GM23338 (cell line): ENCODE measurements at places on chromosomes 3 and 15. TPM values are rescaled to one million over a fixed set of nuclear protein-coding genes. Genes with fewer than 3 reads are reported as not detected.

DNA sequence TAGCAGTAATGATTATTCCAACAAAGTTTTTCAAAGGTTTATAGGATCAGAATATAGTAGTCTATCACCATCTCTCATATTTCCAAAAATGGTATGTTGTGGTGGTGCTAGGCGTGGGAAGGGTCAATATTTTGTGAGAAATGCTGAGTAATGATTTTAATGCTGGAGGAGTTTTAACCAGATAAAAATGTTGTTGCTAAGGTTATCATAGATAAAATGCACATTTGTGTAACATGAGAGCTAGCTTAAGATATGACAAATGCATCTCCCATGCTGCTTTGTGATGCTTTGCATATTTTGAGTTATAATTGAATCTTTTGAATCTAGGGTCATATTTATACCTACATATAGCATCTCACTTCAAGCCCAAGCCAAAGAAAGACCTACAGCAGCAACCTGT lies 103.9 kb upstream of the ROBO1 start:
- no peak overlapping the region for H3K4me3 ChIP-seq
- no peaks in the 10 kb centered on the region for H3K36me3 ChIP-seq
- no peak for DNase-seq
- no peaks in the 10 kb centered on the region for H3K27me3 ChIP-seq

DNA sequence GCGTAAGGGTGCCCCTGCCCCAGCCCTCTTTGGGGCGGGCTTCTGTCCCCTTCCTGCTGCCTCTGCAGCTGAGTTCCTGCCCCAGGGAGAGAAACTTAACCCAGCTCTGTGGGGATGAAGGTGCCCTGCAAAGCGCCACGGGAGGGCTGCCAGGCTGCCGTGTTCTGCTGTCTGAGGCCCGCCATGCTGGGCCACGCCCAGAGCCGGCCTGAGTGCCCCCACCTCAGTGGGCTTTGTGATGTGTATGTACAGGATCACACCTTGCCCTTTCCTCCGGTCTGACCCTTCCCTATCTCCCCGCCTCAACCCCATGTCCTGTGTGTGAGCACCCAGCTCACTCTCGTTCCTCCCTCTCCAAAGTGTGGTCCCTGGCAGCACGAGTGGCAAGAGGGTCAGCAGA lies 22.6 kb downstream of the C15orf39 start:
- H3K4me1 ChIP-seq = no peaks in the 10 kb centered on the region
- no peak overlapping the region for H3K27ac ChIP-seq
- no peak overlapping the region for H3K4me3 ChIP-seq
- H3K36me3 ChIP-seq = no peaks in the 10 kb centered on the region

DNA sequence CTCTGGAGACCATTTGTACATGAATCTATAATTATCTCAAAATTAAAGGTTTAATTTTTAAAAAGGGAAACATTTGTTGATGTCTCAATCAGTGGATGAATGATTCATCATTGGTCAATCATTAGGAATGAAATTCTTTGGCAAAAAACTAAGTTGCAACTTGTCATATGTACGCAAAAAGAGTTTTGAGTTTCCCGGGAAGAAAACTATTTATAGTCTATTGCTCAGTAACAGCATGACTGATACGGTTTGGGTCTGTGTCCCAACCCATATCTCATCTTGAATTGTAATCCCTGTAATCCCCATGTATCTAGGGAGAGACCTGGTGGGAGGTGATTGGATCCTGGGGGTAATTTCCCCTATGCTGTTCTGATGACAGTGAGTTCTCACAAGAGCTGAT lies 765.8 kb upstream of the ROBO1 start:
- H3K27ac ChIP-seq = no peak overlapping the region
- no peak overlapping the region for H3K4me3 ChIP-seq
- DNase-seq = no peak
- H3K36me3 ChIP-seq = no peaks in the 10 kb centered on the region
- H3K4me1 ChIP-seq = no peaks in the 10 kb centered on the region
- no peaks in the 10 kb centered on the region for H3K27me3 ChIP-seq

The HDGFL3 gene
- 67.1 and 68.6 TPM in 2 replicates for total RNA-seq

The CAMK2N2 gene
- total RNA-seq = 1.3 and 1.5 TPM in 2 replicates

The UMPS gene
- 48.8 and 50.9 TPM in 2 replicates for total RNA-seq

The TUSC7 gene
- not detected in 2 replicates for total RNA-seq

The KLHL40 gene
- not detected in 2 replicates for total RNA-seq

DNA sequence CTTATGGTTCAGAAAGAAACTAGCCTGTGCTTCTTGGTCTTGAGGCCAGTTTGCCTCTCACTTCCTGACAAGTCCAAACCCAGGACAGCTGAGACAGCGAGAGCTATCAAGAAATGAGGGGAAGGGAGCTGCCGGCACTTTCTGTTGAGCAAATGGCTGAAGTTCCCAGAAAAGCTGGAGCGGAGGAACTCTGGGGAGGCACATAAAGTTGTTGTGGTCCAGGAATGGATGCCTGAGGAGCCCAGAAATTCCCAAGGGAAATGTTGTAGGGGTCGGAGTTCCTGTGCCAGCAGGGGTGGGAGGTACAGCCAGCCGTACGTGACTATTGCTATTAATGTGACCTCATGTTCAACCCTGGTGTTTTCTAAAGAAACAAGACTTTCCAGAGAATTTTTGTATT lies 98.8 kb upstream of the TNFAIP8L3 start:
- no peak for DNase-seq
- no peaks in the 10 kb centered on the region for H3K27me3 ChIP-seq
- no peak overlapping the region for H3K4me3 ChIP-seq

The MAPKAPK3 gene
- 44.9 and 51.1 TPM in 2 replicates for total RNA-seq

The CHST14 gene
- total RNA-seq = 15.6 and 17.9 TPM in 2 replicates

- H3K36me3 ChIP-seq = no peaks in the 10 kb centered on the region
- no peak overlapping the region for H3K4me3 ChIP-seq
Measured at GRCh38 chr15:92675485-92675884, 19.9 kb upstream of the FAM174B start.

DNA sequence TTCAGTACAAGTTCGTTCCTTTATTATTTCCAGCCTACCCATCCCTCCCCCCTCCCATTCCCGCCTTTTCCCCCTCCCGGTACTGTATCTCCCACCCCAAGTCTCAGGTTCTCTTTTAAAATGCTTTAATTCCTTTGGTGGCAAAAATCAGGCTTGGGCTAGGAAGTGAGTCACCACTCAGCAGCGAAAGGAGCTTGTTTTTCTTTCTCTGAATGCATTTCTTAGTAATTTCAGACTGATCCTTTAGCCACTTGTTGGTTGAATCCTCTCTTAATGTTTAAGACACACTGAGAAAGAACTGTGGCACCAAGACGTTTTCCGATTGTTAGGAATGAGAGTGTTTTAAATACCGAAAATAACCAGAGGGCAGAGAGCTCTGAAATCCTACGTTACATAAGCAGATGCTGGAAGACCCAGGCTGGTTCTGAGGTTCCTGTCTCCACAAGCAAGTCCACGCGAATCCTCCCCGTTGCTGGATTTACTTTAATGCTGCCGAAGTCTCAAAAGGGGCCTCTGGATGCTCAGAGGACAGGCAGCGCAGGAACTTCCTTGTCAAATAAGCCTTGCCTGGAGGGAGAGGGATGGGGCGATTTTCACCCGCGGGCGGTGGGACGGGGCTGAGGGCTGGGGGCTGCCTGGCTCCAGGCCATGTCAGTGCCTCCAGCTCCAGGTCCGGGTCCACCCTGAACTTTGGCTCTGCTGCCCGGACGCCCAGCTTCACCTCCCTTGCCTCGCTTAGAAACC lies 854 bp upstream of the COL8A1 start:
- H3K27me3 ChIP-seq = peaks cover 55% of the 10 kb centered on the region
- no peak overlapping the region for H3K27ac ChIP-seq
- H3K4me1 ChIP-seq = peaks cover 67% of the 10 kb centered on the region
- no peaks in the 10 kb centered on the region for H3K36me3 ChIP-seq
- peak overlapping the region; percentile 68 for H3K4me3 ChIP-seq
